LNCaP clone FGC (cell line): ENCODE measurements at places on chromosomes 13 and 19.

- no peak for DNase-seq
Measured at GRCh38 chr19:963486-963951, 20.6 kb upstream of the WDR18 start.

DNA sequence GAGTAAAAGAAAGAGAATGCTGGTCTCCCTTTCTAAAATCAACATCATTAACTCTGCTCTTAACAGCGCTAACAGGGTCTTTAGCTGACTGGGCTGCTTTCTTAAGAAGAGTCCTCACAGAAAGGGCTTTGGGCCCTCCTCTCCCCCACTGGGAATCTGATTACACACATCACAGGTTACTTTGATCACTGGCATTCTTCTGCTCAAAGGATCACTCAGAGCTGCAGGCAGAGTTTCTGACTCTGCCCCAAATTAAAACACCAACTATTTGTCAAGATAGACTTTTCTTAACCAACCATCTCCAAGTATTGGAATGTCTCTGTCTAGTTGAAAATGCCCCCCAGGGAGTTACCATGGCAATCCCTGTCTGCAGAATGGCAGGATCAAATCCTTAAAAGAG, 31.1 kb upstream of the SIAH3 start:
- DNase-seq: no peak

- no peak for DNase-seq
Measured at GRCh38 chr19:12162513-12162881, 399 bp upstream of the ZNF136 start.

- DNase-seq: no peak
Measured at GRCh38 chr13:38394777-38395496, 45.3 kb downstream of the UFM1 start.

DNA sequence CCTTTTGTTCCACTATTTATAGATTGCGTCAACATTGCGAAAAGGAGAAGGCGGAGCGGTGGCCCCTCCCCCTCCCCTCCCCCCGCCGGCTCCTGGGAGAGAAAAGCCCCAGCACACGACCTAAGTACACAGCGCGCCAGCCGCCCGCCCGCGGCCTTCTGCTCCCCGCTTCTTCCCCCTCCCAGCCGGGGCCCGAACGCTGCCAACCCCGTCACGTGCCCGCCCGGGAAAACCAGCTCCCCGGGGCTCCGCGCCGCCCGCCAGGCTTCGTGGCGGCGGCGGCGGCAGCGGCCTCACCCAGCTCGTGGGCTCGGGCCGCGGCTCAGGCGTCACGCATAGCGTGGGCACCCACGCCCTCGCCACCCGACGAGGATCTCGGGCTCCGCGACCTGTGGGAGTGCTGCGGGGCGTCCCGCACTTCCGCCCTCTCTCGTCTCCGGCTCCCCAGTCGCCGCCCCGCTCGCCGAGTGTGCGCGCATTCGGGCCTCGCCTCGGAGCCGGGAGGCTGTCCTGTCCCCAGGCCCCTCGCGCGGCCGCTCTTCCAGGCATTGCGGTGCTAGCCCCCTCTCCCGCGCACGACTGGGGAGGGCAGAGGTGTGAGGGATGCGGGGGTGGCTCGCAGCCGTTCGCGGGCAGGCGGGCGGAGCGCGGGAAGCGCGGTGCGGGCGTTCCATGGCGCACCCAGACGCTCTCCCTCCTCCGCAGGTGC, 110.5 kb downstream of the KCNRG start:
- DNase-seq: peak; percentile 74

- DNase-seq: no peak
Measured at GRCh38 chr13:34338102-34338501, 520.2 kb downstream of the RFC3 start.

DNA sequence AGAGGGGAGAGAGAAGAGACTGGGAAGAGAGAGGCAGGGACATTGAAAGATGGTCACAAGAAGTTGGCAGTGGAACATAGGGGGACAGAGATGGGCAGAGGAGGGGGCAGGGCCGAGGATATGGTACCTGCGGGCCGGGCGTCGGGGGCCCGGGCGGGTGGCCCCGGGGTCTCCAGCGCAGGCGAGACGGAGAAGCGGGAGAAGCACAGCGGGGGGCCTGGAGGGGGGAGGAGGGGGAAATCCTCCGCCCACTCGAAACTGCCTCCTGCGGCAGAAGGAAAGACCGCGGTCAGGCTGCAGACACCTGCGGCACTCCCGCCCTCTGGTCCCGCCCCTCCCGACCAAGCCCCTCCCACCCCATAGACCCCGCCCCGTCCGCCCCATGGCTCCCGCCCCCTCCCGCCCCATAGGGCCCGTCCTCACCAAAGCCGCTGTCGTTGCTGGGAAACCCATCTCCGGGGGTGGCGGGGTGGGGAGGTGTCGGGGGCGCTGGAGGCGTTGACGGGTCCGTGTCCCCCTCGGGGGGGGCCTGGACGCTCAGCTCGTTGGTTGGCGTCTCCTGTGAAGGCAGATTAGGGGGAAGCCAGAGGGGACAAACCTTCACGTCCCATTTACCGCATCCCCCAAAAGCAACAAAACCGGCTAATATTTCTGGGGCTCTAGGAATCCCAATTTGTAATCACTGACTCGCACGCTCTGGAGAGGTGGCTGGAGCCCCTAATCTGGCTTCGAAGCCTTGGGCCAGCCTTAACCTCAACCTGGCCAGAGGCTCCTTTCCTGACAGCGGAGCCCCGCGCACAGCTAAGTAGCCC, 20.4 kb downstream of the LMTK3 start:
- DNase-seq: no peak

DNA sequence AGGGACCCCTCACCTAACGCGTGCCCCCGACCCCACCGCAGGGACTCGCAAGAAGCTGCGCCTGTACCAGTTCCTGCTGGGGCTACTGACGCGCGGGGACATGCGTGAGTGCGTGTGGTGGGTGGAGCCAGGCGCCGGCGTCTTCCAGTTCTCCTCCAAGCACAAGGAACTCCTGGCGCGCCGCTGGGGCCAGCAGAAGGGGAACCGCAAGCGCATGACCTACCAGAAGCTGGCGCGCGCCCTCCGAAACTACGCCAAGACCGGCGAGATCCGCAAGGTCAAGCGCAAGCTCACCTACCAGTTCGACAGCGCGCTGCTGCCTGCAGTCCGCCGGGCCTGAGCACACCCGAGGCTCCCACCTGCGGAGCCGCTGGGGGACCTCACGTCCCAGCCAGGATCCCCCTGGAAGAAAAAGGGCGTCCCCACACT, 4.7 kb upstream of the MYBPC2 start:
- DNase-seq: no peak

DNA sequence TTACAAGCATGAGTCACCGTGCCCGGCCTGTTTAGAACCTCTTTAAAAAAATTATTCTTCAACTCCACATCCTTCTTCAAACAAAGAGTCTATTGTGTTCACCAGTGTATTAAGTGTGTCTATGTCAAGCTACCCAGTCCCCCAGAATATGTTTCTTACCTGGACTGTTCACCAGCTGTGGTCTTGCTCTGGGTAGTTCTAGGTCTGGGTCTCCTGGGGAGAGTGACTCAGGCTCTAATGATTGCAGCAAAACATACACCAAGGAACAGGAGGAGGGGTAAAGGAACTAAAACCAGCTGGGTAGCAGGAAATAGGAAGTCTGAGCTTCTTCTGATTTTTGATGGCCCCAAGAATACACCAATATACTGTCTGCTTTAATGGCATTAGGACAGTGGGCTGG, at the start of gene FPR1:
TSS of gene FPR1 (minus strand) at position 224 of the 400 bp plus-strand sequence. CDS start 4,884 bp downstream, outside the sequence.
- DNase-seq: no peak
